RPMI7951 (cell line): ENCODE measurements at places on chromosomes 6 and 20.

DNA sequence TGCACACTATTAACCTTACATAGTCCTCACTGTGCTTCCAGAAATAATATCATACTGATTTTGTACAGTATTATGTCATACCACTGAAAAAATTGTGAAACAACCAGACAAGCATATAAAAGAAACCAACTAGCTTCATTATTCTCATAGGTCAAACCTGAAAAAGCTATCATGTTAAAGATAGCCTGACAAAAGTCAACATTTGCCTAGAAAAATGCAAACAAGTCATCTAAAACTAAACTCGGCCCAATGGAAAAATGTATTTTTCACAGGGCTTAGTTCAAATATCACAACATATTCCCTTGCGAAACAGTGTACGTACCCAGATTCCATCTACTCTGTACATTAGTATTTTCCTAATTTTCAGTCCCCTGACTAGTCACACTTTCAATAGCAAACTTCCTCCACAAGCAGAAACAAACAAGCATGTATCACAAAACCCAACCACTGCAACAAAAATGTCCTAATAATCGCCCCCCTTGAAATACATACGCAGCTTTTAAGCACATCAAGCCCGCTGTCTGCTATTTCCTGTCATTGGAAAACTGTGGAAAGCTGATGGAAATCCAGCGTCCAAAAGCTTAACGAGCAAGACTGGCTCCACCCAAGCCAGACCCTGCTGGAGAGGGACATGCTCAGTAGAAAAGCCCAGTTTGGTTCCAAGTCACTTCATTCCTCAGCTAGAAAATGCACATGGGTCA, 93.1 kb downstream of the EPB41L2 start:
- peak; percentile 68 for DNase-seq

DNA sequence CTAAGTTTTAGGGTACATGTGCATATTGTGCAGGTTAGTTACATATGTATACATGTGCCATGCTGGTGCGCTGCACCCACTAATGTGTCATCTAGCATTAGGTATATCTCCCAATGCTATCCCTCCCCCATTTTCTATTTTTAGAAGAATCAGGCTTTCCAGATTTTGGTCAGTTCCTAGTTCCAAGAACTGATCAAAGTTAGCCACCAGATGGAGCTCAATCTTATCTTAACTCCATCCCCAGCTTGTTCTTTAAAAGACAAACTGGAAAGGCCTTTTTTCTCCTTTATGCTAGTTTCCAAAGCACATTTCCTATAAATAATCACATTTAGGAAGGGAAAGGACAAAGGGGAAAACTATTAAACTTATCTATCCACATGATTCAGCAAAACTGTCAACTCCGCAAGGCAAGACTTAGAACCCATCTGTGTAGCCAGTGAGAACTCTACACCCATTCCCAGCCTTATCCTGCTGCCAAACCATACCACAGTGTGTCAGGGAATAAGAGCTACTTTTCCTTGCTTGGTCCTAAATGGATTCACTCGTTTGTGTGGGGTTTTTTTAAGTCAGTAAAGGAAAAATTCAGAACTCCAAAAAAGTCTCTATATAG, 22.8 kb upstream of the KHDC1 start:
- DNase-seq = peak; percentile 54

- no peak for DNase-seq
These were observed 97.1 kb upstream of the PRDM1 start for GRCh38 chr6:105988812-105989577.

GRCh38 chr20:2757969-2758368, 42.5 kb downstream of the CPXM1 start:
- no peak for DNase-seq

GRCh38 chr6:102742754-102743356, 1349.3 kb downstream of the GRIK2 start:
- DNase-seq = no peak

DNA sequence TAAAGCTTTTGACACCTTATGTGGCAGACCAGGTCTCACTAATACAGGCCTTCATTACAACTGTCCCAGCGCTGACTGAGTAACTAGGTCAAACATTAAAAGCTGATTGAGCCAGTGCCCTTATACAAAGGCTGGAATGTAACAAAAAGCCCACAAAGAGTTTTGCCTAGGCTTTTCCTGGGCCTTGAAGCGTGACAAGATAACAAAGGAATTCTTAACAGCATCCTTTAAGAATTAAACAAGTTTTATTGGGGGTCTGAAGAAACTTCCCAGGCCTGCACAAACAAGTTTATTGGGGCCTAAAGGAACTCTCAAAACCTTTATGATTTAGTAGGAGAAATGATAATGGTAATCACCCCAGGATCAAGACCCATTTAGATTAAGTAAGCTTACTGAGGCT, 267.6 kb upstream of the FAM83B start:
- DNase-seq = no peak

GRCh38 chr6:36025260-36025931, 955 bp upstream of the SLC26A8 start:
- no peak for DNase-seq

DNA sequence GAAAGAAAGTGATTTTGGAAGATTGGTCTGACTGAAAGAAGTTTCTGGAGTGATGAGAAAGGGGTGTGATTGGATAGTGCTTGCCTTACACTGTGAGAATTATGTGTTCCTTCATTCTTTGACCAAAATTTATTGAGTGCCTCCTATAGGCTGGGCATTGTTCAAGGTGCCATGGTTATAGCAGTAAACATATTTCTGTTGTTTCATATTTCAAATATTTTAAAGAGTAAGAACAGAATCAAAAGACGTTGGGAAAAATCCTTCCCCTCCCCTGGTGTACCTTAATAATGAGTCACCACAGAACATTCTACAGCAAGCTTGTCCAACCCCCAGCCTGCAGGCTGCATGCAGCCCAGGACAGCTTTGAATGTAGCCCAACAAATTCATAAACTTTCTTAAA, 78.6 kb downstream of the GCLC start:
- no peak for DNase-seq

- no peak for DNase-seq
These were observed 9.6 kb downstream of the DACT2 start for GRCh38 chr6:168309997-168310396.

DNA sequence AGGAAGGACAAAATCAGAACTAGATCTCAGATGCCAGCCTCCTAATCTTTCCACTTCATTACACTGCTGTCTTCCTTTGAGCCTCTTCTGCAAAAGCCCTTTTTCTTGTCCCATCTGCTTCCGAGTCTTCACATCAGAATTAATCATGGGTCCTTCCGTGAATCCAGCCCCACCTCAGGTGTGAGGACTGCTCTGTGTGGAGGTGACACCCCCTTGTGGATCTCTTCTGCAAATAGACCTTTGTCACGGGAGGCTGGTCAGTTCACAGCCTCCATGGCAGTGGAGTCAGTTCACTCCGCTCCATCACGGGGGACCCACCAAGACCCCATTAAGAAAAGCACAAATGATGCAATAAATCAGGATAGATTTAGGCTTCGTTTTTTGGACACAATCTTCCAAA, 171.1 kb downstream of the ADAT2 start:
- DNase-seq = peak; percentile 54

GRCh38 chr6:126381498-126381897, 41.6 kb downstream of the CENPW start:
- DNase-seq = no peak
